Activated T-helper 17 cell treated with anti-CD3 and anti-CD28 coated beads, Interleukin-2, amount 50 U/mL, for 72 hours (primary cell): ENCODE measurements at places on chromosomes 4 and X.

GRCh38 chr4:174256277-174256713 lies 27.2 kb downstream of the FBXO8 start:
- ATAC-seq, result no peak

- no peak for ATAC-seq
Observed at GRCh38 chr4:151432654-151433053, 23.7 kb downstream of the FHIP1A start.

- peak; percentile 17 for ATAC-seq
Observed at GRCh38 chr4:75723163-75724065, 963 bp upstream of the USO1 start.

DNA sequence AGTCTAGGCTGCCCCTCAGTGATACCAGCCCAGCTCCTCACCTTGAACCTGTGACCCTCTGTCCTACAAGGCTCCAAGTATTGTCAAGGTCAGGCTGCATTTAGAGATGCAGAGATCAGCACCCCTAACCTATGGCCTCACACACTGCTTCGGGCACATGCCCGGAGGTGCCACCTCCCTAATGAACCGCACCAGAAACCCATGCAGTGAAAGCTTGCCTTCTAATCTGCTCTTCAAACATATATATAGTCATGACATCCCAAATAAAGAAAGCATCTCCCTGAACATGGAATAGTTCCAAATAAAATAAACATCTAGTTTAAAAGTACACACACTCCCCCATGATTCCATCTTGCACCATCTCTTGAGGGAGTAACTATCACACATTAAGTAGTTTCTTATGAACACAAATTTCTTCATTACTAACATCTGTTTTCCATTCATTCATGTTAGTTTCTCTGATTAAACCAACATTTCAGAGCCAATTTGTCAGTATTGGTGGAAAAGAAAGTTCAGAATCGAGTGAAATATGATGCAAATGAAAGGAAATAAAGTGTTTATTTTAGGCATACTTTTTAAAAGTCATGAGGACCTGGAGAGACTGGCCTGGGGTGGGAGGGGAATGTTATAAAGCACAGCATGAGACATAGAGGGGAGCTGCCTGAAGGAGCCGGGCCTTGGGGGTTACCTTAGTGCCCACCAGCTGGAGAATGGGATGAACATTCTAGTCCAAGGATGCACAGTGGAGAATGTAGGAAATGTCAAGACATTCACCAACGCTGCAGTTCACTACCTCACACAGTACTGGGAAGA lies 19.2 kb downstream of the CC2D2A start:
- no peak for ATAC-seq

DNA sequence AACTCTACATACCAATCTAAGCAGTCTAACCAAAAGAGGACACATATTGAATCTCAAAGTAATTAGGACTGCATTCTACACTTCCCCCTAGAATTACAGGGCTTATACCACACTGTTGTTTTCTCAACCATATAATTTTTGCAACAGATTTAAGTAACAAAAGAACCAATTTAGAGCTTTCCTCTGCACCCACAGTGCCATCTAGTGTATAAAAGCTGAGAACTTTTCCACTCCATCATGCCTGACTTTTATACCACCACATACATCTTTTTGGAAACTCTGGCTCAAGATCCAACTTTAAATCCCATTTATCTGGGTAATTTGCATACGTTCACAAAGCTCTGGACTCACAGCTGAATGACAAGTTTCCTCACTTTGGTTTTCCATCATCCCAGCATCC lies 99.5 kb downstream of the EFHC2 start:
- ATAC-seq, result no peak

- no peak for ATAC-seq
Observed at GRCh38 chr4:30962939-30963338, 242.8 kb downstream of the PCDH7 start.

GRCh38 chr4:150769248-150769647 lies 187.3 kb downstream of the MAB21L2 start:
- peak; percentile 79 for ATAC-seq

- ATAC-seq, result peak; percentile 38
Observed at GRCh38 chr4:8026453-8026852, 86.8 kb upstream of the AFAP1 start.

DNA sequence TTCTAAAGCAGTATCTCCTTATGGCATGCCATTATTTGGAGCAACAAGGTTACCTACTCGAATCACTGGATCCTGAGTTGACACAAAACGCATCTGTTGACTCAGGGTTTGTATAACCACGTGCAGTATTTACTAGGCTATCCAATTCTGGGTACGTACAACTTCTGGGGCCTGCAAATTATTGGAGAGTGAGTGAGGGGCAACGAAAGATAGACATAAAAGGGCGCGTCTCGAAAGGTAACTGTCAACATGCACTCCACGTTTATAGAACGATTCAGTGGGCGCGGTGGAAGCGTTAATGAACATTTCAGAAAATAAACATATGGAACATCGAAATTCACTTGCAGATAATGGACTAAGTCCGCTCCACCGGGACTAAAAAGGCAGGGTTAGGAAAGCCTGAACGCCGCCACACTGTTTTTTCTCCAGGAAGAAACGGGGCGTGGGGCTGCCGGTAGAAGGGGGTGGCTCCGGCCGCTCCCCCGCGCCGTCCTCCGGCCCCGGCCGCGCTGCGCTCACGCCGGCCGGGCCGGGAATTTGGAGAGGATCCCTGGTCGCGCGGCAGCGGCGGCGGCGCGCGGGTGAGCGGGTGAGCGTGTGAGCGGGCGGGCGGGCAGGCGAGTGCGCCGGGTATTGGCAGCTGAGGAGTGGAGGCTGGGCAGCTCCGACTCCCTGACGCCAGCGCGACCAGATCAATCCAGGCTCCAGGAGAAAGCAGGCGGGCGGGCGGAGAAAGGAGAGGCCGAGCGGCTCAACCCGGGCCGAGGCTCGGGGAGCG lies at the start of gene SMAD1:
Gene SMAD1, plus strand, starts transcription at position 690 of the 778 bp plus-strand sequence. CDS start 32,761 bp downstream, outside the sequence.
- ATAC-seq, result peak; percentile 66

DNA sequence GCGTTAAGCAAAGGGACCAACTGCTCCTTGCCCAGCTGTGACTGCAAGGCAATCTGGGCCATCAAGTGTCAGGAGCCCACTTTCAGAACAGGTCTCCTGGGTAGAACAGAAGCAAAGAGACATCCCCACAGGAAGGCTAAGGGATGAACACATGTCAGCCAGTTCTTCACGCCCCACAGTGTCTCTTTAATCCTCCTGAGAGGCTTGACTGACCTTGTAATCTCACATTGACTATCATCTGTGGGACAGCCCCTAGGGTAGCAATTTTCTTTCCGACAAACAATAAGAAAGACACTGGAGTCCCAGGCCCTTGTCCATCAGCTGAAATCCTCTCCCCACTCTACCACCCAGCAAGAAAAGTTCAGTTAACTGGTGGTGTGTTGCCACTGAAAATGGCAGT lies 1.0 kb downstream of the CHRDL1 start:
- no peak for ATAC-seq

DNA sequence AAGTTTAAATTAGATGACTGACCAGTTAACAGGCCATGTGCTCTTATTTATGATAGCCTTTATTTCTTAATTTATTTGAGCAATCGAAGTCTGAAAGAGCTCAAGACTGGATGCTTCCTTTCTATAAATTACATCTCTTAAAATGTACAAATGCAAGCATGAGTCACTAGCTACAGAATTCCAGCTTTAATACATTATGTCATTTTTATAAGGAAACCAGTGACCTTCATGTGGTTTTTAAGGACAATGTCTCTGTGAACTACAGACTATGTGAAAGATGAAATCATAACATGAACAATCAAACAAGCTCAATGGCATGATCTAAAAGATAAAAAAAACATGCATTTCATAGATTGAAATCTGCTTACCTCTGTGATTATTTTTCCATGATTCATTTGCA lies 15.4 kb downstream of the HTR2C start:
- ATAC-seq, result no peak

GRCh38 chrX:118988911-118989310 lies 14.5 kb downstream of the LONRF3 start:
- no peak for ATAC-seq

- no peak for ATAC-seq
Observed at GRCh38 chr4:181030961-181031360, 1212.2 kb upstream of the TENM3 start.

DNA sequence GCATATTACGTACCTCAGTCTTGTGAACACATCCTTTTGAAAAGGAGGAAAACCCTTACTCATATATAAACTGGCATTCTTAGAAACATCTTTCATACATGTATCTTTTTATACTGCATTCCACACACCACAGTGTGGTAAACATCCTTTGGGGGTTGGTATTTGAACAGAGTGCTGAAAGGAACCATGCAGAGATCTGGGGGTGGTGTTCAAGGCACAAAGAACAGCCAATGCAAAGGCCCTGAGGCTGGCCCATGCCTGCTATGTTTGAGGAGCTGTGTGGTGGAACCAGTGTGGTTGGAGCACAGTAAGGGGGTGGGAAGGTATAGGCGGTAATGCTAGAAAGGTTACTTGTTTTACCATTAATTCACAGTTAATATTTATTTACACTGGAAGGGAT lies 2.0 kb downstream of the ELK1 start:
- peak; percentile 7 for ATAC-seq

GRCh38 chr4:59412739-59413138 lies 1787.4 kb upstream of the ADGRL3 start:
- no peak for ATAC-seq

- ATAC-seq, result peak; percentile 81
Observed at GRCh38 chr4:172750910-172751309, 417.7 kb upstream of the GALNT7 start.

DNA sequence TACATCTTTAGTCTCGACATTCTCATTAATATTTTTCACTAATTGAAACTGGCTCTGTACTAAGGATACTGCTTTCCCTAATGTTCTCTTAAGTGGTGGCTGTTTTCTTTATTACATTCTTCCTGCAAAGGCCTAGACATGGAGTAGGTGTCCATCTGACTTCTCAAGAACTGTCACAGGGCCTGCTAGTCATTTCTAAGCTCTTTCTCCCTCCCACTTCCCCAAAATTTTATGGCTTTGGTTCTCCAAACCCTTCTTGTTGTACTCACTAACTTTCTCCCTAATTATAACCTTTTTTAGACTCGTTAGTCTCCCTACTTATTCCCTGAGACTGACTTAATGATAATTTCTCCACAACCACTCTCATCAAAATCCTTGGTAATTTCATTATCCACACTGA lies 133.3 kb downstream of the SPOCK3 start:
- ATAC-seq, result no peak

GRCh38 chr4:173647902-173648301 lies 117.9 kb upstream of the HAND2 start:
- no peak for ATAC-seq

GRCh38 chrX:8808661-8809060 lies 7.5 kb upstream of the FAM9A start:
- ATAC-seq, result no peak

DNA sequence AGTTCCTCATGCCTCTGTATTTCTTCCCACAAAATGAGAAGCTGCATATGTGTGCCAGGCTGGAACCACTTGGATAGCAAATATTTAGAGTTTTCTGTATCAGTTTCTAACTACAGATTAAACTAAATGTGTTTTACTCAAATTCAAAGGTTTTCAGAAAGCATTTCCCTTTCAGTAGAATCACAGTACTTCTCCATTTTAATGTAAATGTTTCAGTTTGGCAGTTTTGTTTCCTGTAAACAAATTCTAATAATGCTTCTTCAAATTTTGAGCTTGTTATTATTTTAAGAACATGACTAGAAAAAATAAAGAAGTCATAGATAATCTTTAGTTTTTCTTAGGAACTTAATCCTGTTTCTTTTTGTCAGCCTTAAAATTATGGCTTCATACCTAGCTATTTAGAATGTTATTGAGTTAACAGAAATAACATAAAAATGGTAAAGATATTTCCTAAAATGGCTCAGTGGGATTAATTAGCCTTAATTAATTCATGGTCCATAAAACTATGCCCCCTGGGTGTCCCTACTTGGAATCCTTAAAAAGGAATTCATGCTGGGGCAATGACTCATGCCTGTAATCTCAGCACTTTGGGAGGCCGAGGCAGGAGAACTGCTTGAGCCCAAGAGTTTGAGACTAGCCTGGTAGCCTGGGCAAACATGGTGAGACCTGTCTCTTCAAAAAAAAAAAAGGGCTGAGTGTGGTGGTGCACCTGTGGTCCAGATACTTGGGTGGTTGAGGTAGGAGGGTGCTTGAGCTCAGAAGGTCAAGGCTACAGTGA lies 83.8 kb upstream of the GPR34 start:
- ATAC-seq, result no peak

DNA sequence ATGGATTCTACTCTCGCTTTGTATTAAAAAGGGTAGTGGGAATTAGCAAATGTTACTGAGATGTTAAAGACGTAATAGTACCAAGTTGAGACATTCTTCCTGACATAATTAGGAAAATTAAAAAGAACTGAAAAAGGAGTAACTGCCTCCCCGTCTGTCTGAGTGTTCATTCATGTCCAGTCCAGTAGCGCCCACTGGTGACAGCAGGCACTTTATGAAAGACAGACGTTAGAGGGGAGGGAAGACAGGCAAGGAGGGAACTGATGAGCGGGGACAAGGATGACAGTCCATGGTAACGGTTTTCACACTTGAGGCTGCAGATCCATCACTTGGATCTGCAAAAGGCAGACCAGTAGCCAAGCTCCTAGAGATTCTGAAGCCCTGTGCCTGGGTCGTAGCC lies 326.7 kb downstream of the STK32B start:
- ATAC-seq, result no peak

DNA sequence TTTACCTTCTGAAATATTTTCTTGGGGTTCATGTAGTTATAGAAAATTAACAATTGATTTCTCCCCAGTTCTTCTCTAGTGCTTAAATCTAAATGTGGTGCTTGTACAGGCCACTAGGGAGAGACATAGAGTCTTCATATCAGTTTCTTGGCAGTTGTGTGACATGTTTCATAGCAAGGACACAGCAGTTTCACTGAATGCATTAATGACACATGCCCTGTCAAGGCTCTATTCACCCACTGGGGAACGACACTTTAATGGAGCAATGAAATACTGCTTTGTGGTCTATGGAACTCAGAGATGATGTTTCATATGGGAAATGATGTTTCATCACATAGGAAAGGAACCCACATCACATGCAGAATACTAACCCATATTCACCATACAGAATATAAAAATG lies 2.8 kb downstream of the VEGFC start:
- ATAC-seq, result no peak

GRCh38 chr4:174592256-174592984 lies 70.1 kb upstream of the HPGD start:
- ATAC-seq, result no peak

GRCh38 chr4:1711571-1712215 lies 426 bp downstream of the SLBP start:
- no peak for ATAC-seq

DNA sequence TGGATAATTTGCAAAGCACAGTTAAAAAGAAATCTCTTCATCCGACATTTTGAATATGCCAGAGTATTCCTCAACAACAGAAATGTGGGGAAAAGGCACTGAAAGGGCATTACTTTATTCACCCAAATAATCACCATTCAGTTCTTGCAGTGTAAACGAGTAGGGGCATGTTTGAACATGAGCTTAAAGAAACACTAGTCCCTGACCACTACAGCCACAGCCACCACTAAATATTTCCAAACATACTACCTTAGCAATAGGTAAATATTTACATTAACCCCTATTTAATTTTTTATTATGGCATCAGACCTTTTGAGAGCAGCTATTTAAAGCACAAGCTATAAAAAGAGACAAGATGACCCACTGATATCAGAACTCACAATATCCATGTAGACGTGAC lies 27.6 kb downstream of the MCF2 start:
- no peak for ATAC-seq
